M059J (cell line): ENCODE measurements at places on chromosomes 6 and 20. TPM values are rescaled to one million over a fixed set of nuclear protein-coding genes. Genes with fewer than 3 reads are reported as not detected.
A peak's percentile ranks its signal among the peaks of the same experiment; 100 is the strongest.

DNA sequence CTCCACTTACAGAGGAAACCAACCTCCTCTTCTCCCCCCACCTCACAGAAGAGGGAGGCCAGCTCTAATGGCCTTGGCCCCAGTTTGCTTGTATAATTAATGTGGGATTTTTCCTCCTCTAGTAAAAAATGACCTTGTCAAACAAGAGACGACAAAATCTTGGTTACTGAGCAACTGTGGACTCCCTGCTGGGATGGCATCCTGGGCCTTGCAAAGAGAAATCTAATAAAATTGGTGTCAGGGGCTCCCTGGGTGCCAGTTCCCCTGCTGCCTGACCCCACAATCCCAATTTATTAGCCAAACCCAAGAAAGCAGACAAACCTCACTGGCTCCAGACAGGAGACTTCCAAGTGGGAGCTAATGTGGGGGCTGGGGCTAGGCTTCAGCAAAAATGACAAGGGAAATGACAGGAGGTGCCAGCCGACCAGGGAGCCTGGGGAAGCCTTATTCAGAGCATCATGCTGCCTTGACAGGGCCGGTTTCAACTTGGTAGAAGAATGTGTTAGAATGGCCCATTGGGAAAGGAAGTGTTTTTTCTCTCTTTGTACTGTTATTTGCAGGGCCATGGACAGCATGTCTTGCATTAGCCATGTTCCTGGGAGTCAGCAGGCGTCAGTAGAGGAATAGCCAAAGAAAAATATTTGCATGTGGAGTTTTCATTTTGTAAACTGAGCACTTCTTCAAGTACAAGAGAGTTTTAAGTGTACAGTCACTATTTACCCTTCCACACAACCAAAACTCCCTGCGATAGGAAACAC is 816.9 kb downstream of the DHX35 start:
- peak; percentile 79 for DNase-seq

DNA sequence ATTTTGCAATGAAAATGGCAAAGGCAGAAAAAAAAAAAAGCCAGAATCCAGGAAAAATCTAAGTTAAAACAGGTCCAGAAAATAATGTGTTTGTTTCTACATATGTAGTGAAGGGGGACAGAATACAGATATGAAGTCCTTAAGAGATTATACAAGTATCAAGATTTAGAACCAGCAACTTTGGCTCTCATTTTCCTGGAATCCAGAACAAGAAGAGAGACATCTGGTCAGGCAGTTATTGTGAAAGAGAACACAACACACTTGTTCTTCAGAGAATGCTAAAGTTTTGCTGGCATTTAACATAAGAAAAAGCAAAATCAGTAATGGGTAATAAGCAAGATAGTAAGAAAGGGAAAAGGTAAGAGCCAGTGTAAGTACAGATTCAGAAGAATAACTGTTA is 21.1 kb downstream of the BAG2 start:
- no peak for DNase-seq

DNA sequence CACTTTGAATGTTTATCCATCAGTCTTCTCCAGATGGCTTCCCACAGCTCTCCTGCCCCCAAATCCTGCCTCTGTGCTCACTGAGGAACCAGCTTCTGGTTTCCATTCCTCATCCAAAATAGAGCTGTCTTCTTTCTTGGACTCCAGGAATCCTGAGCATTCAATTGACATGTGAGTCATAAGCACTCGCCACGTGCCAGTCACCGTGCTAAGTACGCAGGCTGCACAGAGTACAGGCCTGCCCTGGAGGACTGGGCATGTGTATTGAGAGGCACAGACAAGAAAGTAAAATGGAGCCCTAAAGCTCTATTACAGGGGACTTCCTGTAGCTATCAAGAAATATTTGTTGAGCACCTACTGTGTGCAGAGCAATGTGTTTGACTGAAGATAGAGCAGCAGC is 39.7 kb upstream of the LRFN2 start:
- peak; percentile 66 for DNase-seq

GRCh38 chr20:51413857-51414256 is 128.7 kb downstream of the NFATC2 start:
- DNase-seq, result no peak

DNA sequence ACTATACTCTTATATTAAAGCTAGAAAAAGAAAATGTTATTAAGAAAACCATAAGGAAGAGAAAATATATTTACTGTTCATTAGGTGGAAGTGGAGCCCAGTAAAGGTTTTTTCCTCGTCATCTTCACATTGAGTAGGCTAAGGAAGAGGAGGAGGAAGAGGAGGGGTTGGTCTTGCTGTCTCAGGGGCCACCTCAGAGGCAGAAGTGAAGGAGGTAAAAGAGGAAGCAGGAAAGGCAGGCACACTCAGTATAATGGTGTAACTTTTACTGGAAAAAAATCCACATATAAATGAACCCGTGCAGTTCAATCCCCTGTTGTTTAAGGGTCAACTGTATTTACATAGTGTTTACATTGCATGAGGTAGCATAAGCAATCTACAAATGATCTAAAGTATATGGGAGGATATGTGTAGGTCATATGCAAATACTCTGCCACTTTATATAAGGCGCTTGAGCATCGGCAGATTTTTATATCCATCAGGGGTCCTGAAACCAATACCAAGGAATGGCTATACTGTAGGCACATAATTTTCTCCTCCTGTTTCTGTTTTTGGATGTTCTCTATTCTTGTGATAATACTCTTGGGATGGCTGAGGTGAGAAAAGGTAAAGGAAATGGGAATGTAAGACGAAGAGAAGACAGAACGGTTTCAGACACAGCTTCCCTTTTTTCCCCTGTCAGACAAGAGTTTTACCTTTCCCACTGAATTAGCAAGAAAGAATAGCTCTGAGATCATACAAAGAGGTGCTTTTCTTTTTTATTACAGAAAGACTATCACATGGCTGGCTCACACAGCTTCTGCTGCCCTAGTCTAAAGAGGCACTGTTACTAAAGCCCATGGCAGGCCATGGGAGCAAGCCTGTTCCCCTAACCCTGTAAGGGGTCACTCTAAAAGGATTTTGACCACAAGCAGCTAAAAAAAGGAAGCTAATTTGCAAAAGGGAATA is 59.9 kb downstream of the NUDT3 start:
- DNase-seq, result no peak

GRCh38 chr20:39210341-39211036 is 248.3 kb downstream of the DHX35 start:
- no peak for DNase-seq

- no peak for DNase-seq
Observed at GRCh38 chr6:168676552-168677322, 235.8 kb downstream of the SMOC2 start.

DNA sequence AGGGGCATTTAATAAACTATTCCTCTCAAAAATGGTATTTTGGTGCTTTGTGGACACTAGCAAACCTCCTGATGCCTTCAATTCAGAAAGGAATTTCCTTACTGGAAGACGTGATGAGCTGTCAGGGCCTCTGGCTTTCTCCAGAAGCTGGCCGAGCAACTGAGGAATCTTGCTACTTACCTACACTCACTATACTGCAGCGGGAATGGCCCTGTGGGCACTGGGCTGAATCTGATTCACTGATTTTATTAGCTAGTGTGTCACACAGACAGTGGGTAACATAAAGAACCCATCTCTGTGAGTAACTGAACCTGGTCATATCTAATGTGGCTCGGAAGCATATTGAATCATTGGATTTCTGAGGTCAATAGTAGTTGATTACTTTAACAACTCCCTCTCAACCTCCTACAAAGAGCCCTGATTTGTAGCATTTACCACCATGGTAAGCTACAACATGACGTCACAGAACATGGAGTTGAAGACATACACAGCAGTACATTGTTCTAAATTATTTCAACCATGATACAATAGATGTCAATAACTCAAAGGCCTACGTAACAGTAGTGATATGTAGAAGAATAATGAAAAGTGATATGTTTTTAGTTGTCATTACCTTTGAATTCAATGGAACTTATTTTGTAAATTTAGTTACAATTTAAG is 232.1 kb downstream of the SYNE1 start:
- DNase-seq, result peak; percentile 55

GRCh38 chr6:102742754-102743356 is 1349.3 kb downstream of the GRIK2 start:
- no peak for DNase-seq

The PACSIN1 gene
- 0.20 TPM in 1 of 2 replicates, not detected in the other for total RNA-seq

DNA sequence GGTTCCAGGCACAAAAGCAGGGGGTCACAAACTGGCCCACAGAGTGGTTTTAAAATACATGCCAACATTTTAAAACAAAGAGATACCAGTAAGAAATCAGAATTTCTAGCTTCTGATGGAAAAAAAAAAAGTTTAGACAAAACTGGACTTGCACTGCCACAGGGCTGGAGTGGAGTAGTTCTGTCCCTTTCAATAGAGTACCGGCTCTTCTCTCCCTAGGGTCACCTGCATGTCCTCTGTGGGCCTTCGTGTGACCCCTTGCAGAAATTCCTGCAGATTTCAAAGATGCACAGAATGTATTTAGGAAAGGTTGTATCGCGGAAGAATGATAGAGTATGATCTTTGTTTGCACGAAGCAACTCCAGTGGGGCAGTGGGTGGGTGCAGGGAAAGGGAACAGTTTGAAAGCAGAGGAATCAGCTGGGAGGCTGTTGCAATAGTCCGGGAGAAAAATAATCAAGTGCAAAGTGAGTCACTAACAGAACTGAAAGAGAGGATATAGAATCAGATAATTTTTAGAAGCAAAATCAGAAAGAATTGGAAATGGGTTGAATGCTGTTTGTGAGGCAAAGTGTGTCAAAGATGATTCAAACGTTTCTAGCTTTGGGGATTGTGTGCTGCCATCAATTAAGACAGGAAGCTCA is 97.3 kb upstream of the STXBP5 start:
- peak; percentile 26 for DNase-seq

GRCh38 chr6:27806981-27807440 is 105.2 kb downstream of the OR2B2 start:
- DNase-seq, result peak; percentile 65

DNA sequence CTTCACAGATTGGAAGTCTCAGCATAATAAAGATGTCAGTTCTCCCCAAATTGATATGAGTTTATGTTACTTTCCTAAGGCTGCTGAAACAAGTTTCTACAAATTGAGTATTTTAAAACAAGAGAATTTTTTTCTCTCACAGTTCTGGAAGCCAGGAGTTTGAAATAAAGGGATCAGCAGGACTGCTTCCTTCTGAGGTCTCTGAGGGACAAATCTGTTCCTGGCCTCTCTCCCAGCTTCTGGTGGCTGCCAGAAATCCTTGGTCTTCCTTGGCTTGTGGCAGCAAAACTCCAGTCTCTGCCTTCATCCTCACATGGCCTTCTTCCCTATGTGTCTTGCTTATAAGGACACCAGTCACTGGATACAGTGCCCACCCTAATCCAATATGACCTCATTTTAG is 136.1 kb downstream of the TFAP2A start:
- peak; percentile 53 for DNase-seq

The HRH3 gene
- not detected in 2 replicates for total RNA-seq

- peak; percentile 78 for DNase-seq
Observed at GRCh38 chr6:10310330-10310653, 104.6 kb downstream of the TFAP2A start.
